Aorta (tissue), 5 donors: ENCODE measurements at places on chromosomes 5 and 9. TPM values are rescaled to one million over a fixed set of nuclear protein-coding genes. Genes with fewer than 3 reads are reported as not detected.

ADRB2 gene
- 2.2 TPM for total RNA-seq

DNA sequence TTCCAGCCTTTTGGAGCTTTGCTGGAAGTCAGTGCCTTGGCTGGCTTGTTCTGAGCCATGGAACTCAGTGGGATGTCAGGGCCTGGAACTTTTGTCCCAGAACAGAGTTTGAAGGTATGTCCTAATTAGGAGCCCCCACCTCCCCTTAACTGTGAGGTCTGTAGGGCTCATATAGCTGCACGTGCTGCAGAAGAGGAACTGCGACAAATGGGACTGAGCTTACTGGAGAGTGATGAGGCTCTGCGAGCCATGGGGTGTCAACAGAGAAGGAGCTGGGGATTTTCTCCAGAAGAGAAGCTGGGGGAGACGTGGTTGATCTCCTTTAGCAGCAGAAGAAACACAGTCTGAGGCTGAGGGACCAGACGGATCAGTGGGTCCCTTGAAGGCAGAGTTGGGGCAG, 10.9 kb downstream of the TMEM8B start:
- DNase-seq, result no peak

GRCh38 chr5:141330299-141331080, at the start of gene PCDHGA1:
Gene PCDHGA1, plus strand, starts transcription at chr5:141330514.
- no peak for DNase-seq

CFAP77 gene
- total RNA-seq, result not detected

PITX1 gene
- total RNA-seq, result not detected

GRCh38 chr9:135512904-135513303, 8.3 kb upstream of the LCN1 start:
- no peak for DNase-seq

GRCh38 chr5:66436721-66437120, 159.5 kb upstream of the MAST4 start:
- no peak for DNase-seq
